ENCODE measurements at places on chromosomes 2 and 18.

DNA sequence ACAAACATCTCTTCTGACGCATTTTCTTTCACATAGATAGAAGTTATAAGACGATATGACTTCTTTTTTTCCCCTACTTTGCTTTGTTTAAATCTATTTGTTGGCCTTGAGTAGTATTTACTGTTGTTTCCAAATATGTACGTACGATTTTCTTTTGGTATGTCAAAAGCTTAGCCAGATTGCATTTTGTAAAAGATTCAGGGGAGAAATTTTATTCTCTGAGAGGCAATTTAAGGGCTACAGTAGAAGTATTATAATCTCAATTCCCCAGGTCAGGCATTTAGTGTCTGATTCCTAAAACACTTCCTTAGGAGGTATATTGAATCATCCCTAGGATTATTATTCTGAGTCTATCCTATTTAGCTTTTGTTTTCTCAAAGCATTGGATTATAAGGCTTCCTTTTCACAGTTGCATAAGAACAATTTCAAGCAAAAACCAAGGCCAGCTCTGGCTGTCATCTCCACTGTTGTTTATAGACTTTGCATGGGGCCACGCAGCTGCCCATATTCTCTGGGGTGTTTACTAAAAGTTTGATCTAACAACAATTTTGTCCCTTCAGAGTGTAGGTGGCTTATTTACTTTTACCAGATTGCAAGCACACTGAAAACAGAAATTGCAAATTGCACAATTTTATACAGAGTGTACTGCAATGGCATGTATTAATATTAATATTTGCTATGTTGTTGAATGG, 33.6 kb upstream of the GCG start:
- DNase-seq = no peak

GRCh38 chr2:170535552-170535951, 179.6 kb upstream of the SP5 start:
- DNase-seq = no peak

DNA sequence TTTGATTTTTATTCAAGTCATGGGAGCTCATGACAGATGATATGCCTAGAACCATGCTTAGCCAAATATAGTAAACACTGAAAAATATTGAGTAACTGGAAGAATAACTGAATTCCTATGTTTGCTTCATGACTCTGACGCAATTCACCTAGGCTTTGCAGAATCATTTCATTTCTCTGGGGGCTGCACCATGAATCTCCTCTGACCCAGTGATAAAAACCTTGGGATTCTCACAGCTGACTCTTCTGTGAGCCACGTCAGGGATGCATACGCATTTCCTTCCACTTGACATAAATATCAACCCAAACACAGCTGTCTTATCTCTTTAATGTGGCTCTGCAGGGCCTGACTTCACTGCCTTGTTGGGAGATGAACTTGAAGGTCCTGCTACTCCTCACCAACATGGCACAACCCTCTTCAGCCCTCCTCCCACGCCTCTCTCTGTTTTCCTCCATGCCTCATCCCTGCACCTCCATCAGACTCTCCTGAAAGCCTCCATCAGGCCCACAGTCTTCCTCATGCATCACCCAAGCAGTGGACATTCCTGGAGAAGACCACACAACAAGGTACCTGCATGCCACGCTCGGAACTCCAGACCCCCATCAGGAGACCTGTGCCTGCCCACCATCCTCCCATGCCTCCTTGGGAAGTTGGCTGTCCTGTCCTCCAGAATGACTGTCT, 29.8 kb downstream of the COL6A3 start:
- no peak for DNase-seq

- DNase-seq = no peak
Measured at GRCh38 chr18:58186258-58186948, 142.4 kb downstream of the NEDD4L start.

GRCh38 chr2:196719110-196719872, 79.8 kb downstream of the CCDC150 start:
- DNase-seq = no peak

GRCh38 chr2:232521959-232522622, 1.9 kb downstream of the PRSS56 start:
- DNase-seq = peak; percentile 59

- no peak for DNase-seq
Measured at GRCh38 chr18:50653402-50654093, 93.7 kb downstream of the MAPK4 start.

DNA sequence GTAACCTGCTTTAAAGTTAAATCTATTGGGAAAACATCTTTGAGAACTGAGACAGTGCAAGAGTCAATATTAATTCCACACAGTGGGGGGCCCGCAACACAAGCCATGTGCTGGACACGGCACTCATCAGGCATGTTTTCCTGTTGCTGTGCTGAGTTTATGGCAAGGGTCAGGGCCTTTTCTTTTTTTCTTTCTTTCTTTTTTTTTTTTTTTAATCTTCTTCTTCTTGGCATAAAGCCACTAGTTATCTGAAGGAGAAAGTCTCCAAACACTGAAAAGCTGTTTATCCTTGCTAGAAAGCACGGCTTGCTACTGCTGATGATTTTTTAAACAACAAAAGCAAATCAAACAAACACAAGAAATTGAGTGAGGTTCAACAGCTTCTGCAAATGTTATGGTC, 252.1 kb downstream of the ZNF521 start:
- no peak for DNase-seq

- no peak for DNase-seq
Measured at GRCh38 chr18:5058768-5059695, 138.0 kb downstream of the AKAIN1 start.

GRCh38 chr18:62833494-62833893, 118.2 kb downstream of the PHLPP1 start:
- no peak for DNase-seq

DNA sequence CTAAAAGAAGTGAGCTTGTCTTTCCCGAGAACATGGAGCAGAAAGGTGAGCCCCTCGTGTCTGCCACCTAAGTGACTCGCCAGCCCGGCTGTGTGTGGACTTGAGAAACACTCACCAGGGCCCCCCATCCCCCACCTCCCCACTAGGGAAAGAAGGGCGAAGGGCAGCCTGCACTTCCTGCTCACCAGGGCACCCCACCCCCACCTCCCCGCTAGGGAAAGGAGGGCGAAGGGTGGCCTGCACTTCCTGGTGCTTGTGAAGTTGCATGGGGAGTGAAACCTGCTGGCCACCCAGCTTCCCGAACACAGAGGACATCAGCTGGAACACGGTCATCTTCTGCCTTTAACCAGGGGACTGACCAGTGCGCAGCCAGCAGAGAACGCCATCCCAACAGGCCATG, 402.7 kb upstream of the SALL3 start:
- DNase-seq = no peak

DNA sequence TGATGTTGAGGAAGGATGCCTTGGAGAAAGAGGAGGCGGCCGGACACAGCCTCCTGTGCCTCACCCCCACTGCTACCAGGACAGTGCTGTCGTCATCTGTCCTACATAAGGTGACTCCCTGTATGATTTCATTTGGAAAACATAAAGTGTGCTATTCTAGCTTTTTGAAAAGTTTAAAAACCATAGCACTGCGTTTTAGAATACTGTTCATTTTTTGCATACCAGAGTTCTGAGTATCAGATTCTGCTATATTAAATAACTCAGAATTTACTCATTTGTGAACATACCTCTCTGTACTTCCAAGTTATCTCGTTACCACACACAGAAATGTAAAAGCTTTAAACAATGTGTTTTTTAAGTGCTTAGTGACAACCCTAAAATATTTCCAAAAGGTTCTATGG, 302.9 kb downstream of the LRRTM1 start:
- no peak for DNase-seq

DNA sequence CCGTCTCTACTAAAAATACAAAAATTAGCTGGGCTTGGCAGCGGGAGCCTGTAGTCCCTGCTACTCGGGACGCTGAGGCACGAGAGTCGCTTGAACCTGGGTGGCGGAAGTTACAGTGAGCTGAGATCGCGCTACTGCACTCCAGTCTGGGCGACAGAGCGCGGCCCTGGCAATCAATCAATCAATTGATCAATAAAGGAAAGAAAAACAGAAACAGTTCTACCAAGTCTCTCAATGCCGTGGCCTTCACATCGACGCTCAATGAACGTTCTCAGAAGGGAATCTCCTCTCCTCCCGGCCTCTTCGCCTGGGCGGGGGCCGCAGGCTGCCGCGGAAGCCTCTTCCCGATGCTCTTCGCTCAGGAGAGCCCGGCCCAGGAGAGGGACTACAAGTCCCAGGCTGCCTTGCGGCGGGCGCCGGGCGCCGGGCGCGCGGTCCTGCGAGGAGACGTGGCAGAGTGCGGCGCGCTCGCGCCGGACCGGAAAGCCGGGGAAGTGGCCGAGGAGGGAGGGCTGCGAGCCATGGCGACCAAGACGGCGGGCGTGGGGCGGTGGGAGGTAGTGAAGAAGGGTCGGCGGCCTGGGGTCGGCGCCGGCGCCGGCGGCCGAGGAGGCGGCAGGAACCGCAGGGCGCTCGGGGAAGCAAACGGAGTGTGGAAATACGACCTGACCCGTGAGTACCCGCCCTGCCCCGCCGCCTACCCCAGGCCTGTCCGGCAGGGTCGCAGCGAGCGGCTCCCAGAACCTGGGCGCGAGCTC, at the start of gene TMEM214:
Gene TMEM214 (plus strand): TSS at position 471 of the 758 bp plus-strand sequence. CDS start 51 bp downstream, at position 522.
- DNase-seq = peak; percentile 71

- no peak for DNase-seq
Measured at GRCh38 chr2:129906139-129906860, 73.2 kb upstream of the RAB6C start.

DNA sequence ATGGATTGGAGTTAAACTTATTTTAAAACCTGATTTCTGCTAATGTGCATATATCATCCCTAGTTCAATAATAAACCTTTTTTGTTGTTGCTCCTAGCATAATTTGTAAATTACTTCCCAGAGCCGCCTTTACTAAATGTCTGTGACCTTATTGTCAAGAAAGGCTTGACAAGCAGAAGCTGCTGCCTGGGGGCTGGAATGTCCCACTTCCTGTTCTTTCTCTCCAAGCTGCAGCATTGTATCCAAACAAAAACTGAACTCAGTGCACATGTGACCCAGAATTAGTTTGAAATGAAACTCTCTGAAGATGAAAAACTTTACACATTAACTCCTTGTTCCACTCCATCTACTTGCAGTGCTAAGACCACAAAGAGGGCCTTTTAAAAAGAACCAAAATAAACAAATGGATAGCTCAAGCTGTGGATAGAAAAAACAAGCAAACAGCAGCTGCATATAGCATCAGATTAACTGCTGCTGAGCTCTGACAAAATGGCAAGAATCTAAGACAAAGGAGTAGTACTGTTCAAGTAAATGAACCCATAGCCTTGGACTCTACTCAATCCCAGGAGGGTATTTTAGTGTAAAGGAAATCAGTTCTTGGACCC, 99.8 kb upstream of the NEUROD1 start:
- no peak for DNase-seq
